ENCODE measurements at places on chromosomes 4 and X.

- DNase-seq: no peak
Measured at GRCh38 chrX:11437642-11438379, 144.6 kb downstream of the AMELX start.

DNA sequence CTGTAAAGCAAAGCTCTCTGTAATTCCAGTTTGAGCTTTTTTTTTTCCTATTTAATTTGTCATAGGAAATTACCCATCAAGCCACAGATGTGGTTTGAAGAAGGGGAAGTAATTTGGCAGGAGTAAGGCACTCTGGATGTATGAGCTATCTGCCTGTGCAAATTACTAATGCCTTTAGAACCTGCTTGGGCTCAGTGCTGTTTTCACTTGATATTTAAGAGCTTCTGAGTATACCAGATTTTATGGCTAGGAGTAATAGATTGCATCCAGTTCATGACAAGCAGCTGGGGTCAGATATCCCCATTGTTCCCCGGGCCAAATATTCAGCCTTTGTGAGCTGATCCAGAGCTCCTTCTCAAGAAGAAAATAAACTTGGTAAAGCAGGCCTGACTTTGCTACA lies 89.1 kb downstream of the DCAF8L2 start:
- DNase-seq: no peak

DNA sequence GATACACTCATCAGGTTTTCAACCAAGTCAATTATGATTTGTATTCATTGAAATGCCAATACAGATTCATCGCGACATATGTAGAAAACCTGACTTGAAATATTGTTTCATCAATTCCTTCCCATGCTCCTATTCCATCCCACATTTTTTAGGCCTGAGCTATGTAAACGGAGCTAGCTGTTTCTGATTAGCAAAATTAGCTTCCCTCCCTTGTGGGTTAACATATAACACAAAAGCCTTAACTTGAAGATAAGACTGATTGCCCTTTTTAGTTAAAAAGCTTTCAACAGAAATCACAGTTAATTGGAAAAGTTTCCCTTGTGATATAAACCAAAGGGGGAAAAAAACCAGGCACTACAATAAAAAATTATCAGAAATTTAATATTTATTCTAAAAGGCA lies 32.8 kb upstream of the DCLK2 start:
- no peak for DNase-seq

DNA sequence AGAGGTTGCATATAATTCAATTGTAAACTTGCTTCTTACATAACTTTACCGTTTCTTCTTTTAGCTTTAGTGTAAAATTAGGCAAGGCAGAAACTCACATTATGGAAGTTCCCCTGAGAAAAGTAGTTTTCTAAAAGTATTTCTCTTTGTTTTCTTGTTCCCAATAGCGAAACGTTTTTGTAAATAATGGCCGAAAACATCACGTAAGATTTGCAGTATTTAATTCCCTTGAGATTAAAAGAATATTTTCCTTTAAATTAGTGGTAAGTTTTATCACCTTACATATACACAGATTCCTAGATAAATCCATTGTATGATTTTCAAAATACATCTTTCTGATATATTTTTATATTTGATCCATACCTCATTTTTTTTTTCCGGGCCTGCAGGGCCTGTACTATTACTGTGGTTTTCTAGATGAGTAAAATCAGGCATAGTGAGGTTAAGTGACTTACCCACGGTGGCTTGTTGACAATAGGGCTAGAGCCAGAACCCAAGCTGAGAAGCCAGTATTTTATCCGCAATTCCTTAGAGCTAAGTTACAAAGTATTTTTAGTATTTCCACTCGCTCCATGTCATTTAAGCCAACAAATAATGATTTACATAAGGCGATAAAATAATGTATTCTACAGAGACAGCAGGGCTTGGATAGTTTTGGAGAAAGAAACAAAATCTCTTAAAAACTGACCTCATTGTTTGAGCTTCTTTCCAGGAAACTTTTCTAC lies 82.2 kb upstream of the VEGFC start:
- DNase-seq: no peak

- no peak for DNase-seq
Measured at GRCh38 chr4:178309890-178310289, 867.7 kb upstream of the AGA start.

- no peak for DNase-seq
Measured at GRCh38 chr4:185712350-185713024, 99.5 kb downstream of the SORBS2 start.

DNA sequence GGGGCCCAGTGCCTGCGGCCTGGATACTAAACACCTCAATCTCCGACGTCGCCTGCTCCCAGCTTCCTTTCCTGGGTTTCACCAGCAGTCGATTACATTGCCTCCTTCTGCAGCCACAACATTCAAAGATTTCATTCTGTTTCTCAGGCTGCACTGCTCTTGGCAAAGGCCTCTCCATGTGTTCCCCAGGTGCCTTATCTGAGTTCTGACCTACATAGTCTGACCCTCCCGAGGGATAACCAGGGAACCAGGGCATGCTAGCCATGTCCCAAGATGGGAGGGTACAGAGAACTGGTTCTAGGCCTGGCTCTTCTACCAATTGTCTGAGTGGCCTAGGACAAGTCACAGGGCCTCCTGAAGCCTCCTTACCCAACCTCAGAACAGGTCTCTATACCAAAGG lies 62.2 kb upstream of the ACSL1 start:
- DNase-seq: no peak

GRCh38 chr4:10947898-10948297 lies 263.3 kb upstream of the CLNK start:
- no peak for DNase-seq

- no peak for DNase-seq
Measured at GRCh38 chr4:42398871-42399331, 1.6 kb downstream of the SHISA3 start.

- DNase-seq: no peak
Measured at GRCh38 chrX:108072746-108073145, 18.6 kb downstream of the PSMD10 start.

- no peak for DNase-seq
Measured at GRCh38 chr4:150205016-150205415, 126.8 kb downstream of the DCLK2 start.

DNA sequence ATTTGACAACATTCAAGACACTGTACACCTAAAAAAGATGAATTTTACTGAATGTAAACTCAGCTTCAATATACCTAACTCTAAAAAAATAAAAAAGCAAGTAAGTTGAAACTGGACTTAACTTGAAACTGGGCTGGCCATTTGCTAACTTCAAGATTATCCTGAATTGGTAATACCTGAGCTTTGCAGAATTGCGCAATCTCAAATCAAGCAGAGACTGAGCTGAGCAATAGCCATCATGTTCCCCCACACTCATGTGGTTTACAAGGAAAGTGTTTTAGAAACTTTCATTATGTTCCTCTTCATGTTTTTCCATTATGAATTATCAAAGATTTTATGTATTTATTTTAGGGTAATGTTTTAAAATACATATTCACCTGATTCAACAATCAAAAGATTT lies 38.7 kb downstream of the ANXA5 start:
- DNase-seq: no peak

DNA sequence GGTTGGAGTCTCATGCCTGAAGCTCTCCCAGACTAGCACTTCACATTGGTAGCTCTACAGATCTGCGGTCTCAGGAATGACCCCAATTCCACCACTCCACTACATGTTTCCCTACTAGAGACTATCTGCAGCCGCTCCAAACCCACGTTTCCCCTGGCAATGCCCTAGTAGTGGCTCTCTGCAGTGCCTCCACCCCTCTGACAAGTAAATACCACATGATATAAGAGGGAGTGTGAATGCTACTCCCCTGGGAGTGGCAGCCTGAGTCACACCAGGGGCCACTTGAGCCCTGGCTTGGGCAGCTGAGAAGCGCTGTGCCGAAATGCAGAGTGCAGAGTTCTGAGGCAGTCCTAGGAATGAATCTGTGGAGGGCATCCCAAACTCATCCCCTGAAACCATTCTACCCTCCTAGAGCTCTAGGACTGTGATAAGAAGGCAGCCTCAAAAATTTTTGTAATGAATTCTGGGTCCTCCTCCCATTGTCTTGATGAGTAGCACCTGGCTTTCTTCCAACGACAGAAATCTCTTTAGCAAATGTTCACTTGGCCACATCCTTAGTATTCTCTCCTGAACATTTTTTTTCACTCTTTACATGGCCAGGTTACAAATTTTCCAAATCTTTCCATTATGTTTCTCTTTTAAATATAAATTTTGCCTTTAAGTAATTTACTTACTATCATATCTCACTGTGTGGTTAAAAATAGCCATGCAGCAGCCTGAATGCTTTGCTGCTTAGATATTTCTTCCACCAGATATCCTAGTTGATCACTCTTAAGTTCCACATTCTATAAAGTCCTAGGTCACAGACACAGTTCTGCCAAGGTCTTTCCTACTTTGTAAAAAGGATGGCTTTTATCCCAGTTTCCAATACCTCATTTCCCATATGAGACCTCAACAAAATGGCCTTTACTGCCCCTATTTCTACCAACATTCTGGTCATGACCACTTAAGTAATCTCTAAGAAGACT lies 160.2 kb upstream of the CPEB2 start:
- DNase-seq: no peak

GRCh38 chrX:13700380-13700779 lies 11.5 kb downstream of the RAB9A start:
- no peak for DNase-seq

GRCh38 chrX:15973299-15973698 lies 118.7 kb upstream of the AP1S2 start:
- DNase-seq: peak; percentile 30

DNA sequence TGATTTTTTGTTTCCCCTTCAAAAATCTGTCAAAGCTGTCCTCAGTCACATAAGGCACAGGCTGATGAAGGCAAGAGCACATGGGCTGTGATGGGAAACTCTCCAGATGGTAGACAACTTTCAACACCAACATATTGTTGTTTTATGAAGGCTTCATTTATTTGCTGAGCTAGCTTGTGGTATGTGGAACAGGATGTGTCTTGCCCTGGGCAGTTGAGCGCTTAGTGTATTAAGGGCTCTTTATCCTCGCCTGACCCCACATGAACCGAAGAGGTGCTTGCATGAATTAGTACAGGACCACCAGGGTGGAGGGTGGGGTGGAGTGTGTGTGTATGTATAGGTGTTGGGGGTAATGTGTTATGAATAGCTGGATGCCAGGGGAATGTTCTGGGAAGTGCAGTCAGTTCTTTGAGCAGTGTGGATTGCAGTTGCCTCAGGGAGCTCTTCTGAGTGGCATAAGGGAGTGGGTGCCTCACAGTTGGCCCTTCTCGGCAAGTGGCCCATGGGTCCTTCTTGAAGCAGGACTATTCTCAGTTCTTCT lies 103.1 kb downstream of the PHEX start:
- no peak for DNase-seq

DNA sequence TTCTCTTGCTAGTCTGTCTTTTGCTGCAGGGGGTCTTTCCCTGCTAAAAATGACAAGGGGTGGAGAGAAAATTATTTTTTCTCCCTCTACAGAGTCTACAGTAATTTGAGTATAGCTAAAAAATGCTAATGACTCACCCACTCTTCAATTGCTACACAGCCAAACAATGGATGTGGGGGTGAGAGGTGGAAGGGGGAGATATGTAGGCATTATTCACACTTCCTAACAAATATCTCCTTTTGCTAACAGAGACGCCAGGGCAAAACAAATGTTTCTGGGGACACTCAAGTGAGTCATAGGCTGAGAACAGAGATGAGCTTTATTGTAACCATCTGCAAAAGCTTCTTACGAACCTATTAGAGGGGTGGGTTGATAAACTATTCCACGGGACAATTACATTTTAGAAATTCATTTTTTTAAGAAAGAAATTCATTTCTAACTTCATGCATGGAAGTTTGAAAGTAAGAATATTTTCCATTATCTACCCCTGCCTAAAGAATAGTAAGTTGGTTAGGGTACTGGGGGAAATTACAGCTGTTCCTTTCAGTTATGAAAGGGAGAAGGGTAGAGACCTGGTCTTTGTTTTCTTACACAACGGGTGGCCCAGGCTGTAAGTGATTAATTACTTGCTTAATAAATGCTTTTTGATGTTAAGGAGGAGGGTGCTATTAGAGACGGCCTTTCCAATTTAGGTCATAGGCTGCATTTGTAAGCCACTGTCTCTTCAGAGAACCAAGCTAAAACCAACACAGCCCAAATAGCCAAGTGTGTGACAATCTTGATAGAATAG lies 12.8 kb downstream of the SCD5 start:
- DNase-seq: no peak

- DNase-seq: no peak
Measured at GRCh38 chr4:164337219-164337944, 416.5 kb upstream of the SMIM31 start.

- DNase-seq: no peak
Measured at GRCh38 chrX:51766546-51766945, 23.3 kb downstream of the GSPT2 start.

DNA sequence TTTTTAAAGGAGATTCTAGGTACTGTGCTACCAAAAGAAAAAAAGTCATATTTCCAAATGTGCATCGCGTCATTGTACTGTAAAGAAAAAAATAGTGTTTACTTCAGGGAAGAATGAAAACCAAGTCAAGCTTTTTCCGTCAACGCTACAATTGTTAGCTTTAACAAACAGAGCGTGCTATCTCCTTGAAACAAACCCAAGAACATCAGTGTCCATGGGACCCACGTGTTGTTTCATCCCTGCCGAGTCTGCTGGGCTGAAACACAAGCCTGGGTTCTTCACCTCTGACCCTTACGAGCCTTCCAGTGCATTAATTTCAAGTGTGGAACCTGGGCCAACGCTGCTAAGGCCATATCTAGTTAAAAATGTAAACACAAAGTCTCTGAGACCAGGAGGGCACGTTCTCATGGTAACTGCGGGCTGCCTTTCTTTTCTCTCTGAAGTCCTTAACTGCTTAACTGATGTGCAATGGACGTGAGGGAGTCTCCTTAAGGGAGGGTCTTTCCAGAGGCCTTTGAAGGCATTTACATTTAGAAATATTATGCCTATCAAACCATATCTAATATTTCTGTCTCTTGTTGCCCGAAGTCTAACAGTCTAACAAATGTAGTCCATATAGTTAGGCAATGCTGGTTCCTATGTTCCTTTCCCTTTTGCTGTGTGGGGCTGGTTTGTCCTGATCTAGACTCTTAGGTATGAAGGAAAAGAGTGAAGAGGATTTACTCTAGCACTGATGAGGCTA lies 36.3 kb downstream of the ING2 start:
- DNase-seq: no peak

- no peak for DNase-seq
Measured at GRCh38 chrX:132565273-132565672, 76.4 kb upstream of the MBNL3 start.

DNA sequence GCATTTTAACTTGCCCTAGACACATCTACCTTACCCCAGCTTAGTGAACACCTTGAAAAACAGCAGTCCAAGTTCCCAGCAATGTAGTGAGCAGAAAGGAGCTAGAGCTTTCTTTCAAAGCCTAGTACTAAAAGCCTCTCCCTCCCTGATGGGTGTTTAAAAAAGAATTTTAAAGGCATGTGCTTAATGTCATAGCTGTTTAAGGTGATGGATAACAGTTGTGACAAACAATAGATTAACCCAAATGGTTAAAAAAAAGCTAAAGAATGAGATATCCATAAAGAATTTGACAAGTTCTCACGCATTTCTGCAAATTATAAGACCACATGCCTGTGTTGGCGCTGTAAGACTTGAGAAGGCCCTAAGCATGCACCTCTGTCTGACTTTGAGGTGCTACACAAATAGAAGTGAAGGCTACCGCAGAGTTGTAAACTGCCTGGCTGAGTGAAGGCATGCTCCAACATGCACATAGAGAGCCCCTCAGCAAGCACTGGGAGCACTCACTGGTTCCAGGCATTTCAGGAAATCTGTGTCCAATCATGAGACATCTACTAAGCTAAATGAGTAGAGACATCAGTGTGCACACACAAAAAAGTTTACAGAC lies 94.0 kb downstream of the PHF8 start:
- DNase-seq: no peak

- no peak for DNase-seq
Measured at GRCh38 chrX:69431420-69431819, 72.7 kb upstream of the NALF2 start.
